ENCODE measurements at places on chromosomes 5 and 9.
A peak's percentile ranks its signal among the peaks of the same experiment; 100 is the strongest.

DNA sequence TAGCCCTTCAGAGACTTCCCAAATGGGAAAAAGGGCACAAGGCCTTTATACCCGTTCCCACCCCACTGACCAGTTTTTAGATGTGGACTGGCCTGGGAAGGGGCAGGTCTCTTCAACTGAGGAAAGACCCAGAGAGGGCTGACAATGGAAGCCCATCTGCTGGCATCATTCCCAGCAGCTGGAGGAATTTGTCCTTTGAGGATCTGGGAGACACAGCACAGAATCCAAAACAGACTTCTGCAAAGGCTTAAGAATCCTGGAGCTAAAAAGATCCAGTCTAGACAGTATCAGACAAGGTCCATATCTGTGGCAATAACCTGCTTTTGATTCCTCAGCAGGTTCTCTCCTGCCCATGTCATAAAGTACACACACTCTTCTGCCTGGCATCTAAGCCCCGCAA, 329.2 kb downstream of the TMEM167A start:
- DNase-seq: no peak

- peak; percentile 86 for DNase-seq
Observed at GRCh38 chr5:108681079-108681921, 66.4 kb upstream of the FER start.

DNA sequence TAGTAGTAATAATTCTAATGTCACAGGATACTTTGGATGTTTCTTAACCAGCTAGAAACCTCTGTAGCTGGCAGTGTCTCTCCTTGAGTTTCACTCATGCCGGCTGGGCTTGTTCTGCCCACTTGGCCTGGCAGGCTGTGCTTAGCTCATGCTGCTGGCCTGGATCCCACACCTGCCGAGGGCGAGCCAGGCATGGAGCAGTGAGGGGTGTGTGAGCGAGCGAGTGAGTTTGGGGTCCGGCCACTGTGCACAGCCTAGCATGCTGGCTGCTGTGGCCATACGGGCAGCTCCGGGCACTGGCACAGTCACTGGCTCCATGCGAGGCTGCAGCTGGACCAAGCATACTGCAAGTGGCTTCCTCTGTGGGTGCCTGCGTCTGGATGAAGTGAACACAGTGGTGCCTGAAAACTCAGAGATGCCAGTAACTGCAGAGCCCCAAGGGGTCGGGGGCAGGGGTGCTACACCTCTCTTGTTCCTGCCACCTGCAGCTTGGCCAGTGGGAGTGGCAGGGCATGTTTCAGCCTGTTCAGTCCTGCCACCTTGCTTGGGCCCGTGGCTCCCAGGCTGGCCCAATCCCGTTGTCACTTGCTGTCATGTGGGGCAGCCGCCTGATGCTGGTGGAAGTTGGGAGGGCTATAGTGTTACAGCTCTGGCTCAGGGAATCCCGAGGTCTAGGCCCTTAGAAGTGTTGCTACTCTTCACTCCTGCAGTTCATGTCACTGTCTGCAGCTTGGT, 9.9 kb downstream of the FSD1L start:
- DNase-seq: no peak

- no peak for DNase-seq
Observed at GRCh38 chr5:143890487-143890886, 78.5 kb downstream of the HMHB1 start.

DNA sequence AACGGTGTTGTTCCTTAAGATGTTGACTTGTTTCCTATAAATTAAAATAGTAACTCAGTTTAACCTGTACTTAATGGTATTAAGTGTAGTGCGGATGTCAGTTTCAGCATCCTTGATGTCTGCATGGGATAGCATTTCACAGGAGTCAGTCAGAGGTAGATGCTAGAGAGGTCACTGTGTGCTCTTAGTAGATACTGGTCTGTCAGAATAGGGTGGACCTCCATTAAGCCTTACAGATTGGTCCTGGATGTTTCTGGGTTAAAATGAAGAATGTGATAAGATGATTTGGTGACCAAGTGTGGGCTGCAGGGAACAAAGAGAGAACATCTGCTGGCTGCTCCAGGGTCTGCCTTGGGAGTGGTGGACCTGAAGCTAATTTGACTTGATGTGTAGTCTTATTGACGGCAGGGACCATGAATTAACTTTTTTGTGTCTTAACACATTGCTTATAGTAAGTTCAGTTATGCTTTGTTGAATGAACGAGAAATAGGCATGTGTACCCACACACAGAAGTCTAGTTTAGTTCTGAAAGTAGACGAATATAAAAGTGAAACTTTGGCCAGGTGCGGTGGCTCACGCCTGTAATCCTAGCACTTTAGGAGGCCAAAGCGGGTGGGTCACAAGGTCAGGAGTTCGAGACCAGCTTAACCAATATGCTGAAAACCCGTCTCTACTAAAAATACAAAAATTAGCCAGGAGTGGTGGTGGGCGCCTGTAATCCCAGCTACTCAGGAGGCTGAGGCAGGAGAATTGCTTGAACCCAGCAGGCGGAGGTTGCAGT, 12.5 kb downstream of the RAB24 start:
- DNase-seq: peak; percentile 81

DNA sequence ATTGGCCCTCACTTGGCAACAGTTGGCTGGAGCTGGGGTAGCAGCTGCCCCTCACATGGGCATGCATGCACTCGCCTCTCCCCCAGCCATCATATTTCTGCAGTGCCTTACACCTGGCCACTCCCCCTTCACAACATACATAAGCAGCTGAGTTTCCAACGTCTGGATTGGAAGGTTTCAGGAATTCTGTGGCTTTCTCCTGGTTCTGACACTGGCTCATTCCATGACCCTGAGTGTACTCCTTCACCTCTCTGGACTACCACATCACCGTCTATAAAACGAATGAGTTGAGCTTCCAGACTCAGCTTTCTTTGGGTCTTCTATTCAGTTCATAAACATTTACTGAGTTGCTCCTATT, 84.3 kb downstream of the GALNT10 start:
- DNase-seq: no peak

GRCh38 chr9:75130172-75130571, 41.9 kb downstream of the OSTF1 start:
- DNase-seq: no peak

GRCh38 chr5:113510836-113511451, 2.5 kb upstream of the YTHDC2 start:
- DNase-seq: peak; percentile 42

- DNase-seq: no peak
Observed at GRCh38 chr9:77561331-77562018, 86.6 kb downstream of the GNA14 start.

DNA sequence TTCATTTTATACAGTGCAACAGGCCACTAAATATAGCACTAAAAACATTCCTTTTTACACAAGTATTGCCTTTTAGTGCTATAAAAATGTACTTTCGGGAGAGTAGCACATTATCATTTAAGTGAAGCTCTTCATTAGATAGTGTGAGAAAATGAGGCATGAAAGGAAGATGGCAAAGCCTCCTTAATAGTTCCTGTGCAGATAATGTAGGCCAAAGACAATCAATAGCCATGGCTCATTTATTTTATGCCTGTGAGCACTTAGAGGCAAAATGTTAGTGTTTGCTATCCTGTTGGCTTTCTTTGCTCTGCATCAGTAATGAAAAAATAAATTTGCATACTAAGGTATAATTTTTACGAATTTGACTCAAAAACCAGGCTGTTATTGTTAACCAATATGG, 929.5 kb upstream of the C9orf72 start:
- DNase-seq: no peak

GRCh38 chr5:111070272-111071134, 1.0 kb upstream of the TSLP start:
- DNase-seq: peak; percentile 50

- DNase-seq: no peak
Observed at GRCh38 chr5:125348936-125349831, 602.7 kb upstream of the ZNF608 start.

DNA sequence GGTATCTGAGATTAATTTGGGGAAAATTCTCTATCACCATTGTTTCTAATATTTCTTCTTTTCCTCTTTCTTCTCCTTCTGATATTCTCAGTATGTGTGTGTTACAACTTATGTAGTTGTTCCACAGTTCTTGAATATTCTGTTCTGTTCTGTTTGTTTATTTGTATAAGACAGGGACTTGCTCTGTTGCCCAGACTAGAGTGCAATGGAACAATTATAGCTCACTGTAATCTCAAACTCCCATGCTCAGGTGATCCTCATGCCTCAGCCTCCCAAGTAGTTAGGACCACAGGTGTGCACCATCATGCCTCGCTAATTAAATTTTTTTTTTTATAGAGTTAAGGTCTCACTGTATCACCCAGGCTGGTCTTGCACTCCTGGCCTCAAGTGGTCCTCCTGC, 145.8 kb upstream of the TUT7 start:
- DNase-seq: no peak

Measured in GM12865 (cell line).